ENCODE measurements at places on chromosomes 11 and 22.

GRCh38 chr11:128738942-128739341, 45.1 kb downstream of the FLI1 start:
- DNase-seq = no peak

DNA sequence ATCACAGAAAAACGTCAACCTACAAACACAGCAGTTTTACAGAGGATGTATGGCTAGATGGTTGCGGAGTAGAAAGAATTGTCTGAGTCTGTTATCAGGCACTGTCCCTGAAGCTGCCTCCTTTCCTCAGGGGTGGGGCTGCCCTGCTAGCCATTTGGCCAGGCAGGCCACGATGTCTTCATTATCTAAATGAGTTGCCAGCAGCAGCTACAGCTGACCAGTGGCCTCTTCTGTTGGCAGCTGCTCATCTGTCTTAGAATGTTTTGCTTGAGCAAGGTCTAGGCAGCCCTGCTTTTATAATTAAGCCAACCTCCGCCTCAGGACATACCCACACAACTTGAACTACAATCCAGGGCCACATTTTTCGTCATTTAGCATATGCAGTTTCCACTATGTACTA, 17.5 kb downstream of the SLC6A5 start:
- no peak for DNase-seq

- no peak for DNase-seq
These were observed 23.2 kb downstream of the ACAT1 start for GRCh38 chr11:108144615-108145014.

DNA sequence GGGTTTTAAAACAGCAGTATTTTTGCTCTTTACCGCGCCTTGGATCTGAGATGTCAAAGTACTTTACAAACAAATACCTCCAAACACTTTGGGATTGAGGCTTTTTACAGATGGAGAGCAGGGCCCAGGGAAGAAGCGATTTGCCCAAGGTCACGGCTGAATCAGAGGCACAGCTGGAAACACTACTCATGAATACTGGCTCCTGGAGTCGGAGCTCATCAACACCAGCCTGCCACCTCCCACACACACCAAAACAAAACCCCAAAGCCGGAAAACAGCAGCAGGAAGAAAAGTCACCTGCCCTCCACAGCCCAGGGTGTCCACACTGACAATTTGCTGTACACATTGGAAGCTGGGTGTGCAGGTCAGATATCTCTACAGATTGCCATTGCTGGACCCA, 339.4 kb downstream of the CADM1 start:
- no peak for DNase-seq

- no peak for DNase-seq
These were observed 11.8 kb downstream of the MUC2 start for GRCh38 chr11:1086171-1087102.

DNA sequence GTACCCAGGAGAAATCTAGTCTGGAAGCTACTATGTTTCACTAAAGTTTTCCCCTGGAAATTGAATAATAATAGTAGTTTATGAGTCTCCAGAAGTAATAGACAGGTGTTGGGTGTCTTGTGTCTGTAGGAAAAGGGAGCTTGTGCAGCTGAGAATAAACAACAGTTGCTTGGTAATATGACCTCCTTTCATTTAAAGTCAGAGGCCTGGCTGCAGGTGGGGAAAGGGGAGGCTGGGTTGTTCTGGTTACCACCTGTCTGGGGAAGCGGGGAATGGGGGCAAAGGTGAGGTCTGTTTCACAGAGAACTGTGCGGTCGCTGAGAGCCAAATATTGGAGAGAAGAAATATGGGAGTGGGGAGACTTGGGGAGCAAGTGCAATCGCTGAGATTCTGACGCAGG, 3.3 kb upstream of the GRAMD1B start:
- no peak for DNase-seq

DNA sequence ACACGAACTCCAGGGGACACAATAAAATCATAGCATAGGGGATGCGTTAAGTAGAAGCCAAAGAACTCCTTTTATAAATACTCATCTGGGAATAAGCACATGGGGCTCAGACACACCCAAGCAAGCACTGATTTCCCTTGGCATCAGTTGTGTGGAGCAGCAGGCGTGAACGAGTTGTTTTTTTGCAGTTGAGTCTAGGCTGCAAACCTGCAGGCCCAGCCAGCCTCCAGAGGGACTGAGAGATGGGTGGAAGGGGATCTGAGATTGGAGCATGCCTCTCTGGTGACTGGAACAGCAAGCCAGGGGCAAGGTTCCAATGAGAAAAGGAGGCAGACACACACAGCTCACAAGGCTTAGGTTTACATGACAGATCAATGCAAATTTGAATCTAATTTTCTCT, 27.4 kb upstream of the SEZ6L start:
- no peak for DNase-seq

DNA sequence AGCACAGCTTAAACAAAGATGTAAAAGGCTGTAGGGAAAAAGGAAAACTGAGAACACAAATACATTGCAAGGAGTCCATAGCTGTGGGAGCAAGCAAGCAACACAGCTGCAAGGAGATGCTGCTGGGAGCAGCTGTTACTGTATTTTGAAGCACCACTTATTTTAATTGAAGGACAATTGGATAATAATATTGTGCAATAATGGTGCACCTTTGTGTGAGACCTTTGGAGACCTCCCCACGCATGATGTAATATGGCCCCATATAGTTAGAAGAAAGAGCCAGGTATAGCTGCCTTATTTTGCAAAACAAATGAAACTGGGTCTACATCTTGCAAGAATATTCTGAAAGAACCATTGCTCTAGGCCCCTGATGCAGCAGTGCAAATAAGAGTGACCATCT, 191.1 kb upstream of the KIRREL3 start:
- no peak for DNase-seq

GRCh38 chr22:39897841-39898240, 3.0 kb upstream of the GRAP2 start:
- DNase-seq = no peak

- DNase-seq = no peak
These were observed 11.0 kb downstream of the TKFC start for GRCh38 chr11:61343792-61344745.

GRCh38 chr11:127003260-127003981, 2.9 kb upstream of the KIRREL3 start:
- peak; percentile 84 for DNase-seq

GRCh38 chr11:43823851-43824250, 56.8 kb upstream of the ALKBH3 start:
- no peak for DNase-seq

DNA sequence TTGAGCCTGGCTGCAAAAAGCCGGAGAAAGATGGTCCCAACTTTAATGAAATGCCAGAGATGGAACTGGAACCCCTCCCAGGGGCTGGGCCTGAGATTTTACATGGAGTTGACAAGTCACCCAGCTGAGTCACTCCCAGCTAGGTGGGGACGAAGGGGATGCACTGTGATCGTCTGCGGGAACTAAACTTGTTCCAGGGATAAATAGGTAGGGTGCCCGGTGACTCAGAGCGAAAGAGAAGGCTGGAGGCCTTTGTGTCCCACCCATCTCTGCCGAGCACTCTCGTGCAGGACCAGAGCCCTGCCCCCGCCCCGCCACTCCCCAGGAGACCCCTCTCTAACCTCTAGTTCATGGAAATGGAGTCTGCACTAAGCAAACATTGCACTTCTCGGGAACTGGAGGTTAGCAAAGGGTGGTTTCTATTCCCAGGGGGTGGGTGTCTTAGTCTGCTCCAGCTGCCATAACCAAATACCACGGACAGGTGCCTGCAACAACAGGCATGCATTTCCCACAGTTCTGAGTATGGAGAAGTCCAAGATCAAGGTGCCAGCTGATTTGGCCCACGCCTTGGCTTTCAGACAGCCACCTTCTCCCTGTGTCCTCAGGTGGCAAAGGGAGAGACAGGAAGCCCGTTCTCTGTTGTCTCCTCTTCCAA, 60.7 kb upstream of the FADD start:
- DNase-seq = no peak

GRCh38 chr22:38201711-38202436, at the start of gene MAFF:
Gene MAFF, plus strand, starts transcription at chr22:38201994. Its CDS starts 11,860 bp downstream, at chr22:38213854.
- peak; percentile 96 for DNase-seq

DNA sequence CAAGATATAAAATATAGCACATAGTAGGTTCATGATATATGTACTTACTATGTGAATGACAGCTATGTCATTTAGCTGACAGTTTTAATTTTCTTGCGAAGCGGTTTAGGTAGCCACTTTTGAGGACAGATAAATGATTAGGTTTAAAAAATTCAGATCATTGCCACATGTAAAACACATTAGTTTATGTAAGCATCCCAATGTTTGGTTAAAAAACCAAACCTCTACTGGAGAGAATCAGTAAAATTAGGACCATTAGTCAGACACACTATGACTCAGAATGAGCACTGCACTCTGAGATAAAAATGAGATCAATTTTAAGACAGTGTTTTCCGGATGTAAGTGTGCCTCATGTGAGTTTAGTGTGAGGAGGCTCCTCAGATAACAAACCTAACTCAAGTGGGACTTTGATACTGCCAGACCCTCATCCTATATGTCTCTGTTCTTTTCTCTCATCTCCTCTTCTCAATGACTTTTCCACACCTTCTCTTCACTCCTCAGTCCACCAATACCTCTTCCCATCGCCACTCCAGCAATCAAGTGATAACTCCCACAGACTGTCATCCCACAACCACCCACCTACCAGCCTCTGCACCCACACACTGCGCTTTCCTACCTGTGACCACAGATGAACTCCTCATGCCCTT, 6.8 kb upstream of the OR2AT4 start:
- DNase-seq = no peak

- DNase-seq = no peak
These were observed 4.0 kb downstream of the B3GNT6 start for GRCh38 chr11:77038029-77038824.

- DNase-seq = peak; percentile 19
These were observed 1.1 kb downstream of the EED start for GRCh38 chr11:86245369-86246292.

GRCh38 chr22:23325183-23325582, 144.9 kb downstream of the BCR start:
- DNase-seq = no peak

GRCh38 chr11:132186699-132187098, 816.3 kb downstream of the NTM start:
- DNase-seq = peak; percentile 37

DNA sequence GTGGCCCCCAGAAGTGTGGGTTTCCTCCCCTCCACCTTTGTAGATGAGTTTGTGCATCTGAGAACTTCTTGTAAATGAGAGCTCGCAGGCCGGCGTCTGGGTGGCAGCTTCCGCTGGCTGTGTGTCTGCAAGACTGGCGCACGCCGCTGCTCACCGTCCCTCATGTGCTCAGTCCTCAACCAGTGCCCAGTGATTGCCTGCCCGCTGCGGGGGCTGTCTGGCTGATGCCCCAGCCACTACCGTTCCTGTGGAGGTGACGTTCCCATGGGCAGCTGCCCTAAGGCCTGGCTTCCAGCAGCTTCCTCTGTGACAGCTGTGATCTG, 8.8 kb downstream of the TBX1 start:
- DNase-seq = peak; percentile 4
